ENCODE measurements at places on chromosomes 16 and 17. TPM values are rescaled to one million over a fixed set of nuclear protein-coding genes. Genes with fewer than 3 reads are reported as not detected.

Gene TRAF7
- 39.4 TPM for total RNA-seq

DNA sequence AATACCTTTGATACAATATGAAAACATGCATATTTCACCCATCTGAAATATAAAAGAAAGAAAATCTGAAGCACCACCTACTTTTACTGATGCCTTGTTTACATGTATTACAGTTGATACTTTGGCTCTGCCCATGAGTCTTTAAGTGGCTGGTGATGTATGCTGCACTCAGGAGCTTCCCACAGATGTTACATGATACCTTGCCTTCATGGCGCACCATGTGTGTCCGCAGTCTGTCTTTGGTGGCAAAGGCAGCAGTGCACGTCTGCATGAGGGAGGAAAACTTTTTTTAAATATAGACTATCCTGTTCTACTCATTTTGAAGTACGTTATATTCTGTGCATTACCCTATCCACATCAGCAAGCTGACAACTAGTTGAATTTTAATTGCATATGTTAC, 7.5 kb downstream of the VEZF1 start:
- no peak for DNase-seq

Gene PLD6
- 3.1 TPM for total RNA-seq

- no peak for DNase-seq
These were observed 35.1 kb downstream of the CDH1 start for GRCh38 chr16:68772030-68772681.

Gene NPW
- not detected for total RNA-seq

- DNase-seq, result no peak
These were observed 32.2 kb downstream of the GRB2 start for GRCh38 chr17:75373280-75373679.
